ENCODE measurements at places on chromosomes 2 and 18. TPM values are rescaled to one million over a fixed set of nuclear protein-coding genes. Genes with fewer than 3 reads are reported as not detected.

The COL3A1 gene
- total RNA-seq: 8,532 TPM

The CROCC2 gene
- not detected for total RNA-seq

The LOXHD1 gene
- not detected for total RNA-seq

The TMEM169 gene
- 0.43 TPM for total RNA-seq

The SERPINB3 gene
- total RNA-seq: not detected

The CRYGD gene
- not detected for total RNA-seq

The CDKL4 gene
- 0.58 TPM for total RNA-seq

The UCN gene
- total RNA-seq: 0.35 TPM

The SLC16A14 gene
- 0.23 TPM for total RNA-seq

The TGFBRAP1 gene
- total RNA-seq: 11.8 TPM

The FSIP2 gene
- total RNA-seq: under 0.01 TPM

The MAPRE3 gene
- total RNA-seq: 2.6 TPM

The CCDC121 gene
- 2.6 TPM for total RNA-seq

The PNO1 gene
- 7.3 TPM for total RNA-seq

The DDX18 gene
- total RNA-seq: 23.3 TPM

The IL1R1 gene
- 195 TPM for total RNA-seq

The SFTPB gene
- total RNA-seq: not detected

The PID1 gene
- 8.4 TPM for total RNA-seq

The TWSG1 gene
- 70.0 TPM for total RNA-seq

The SLC9A2 gene
- total RNA-seq: not detected

The BBS5 gene
- 7.7 TPM for total RNA-seq

The GKN2 gene
- total RNA-seq: not detected

The CDK5R2 gene
- total RNA-seq: not detected

The KCNG2 gene
- total RNA-seq: 2.2 TPM

The CXCR1 gene
- not detected for total RNA-seq

The RFTN2 gene
- total RNA-seq: 23.0 TPM

The CHST9 gene
- not detected for total RNA-seq

The IL36G gene
- not detected for total RNA-seq

The POTEJ gene
- not detected for total RNA-seq

The RFX8 gene
- total RNA-seq: 0.12 TPM

The APCDD1 gene
- 13.3 TPM for total RNA-seq

The MAPK4 gene
- not detected for total RNA-seq
